Right atrium auricular region (tissue), 2 donors: ENCODE measurements at places on chromosomes 1 and 21. TPM values are rescaled to one million over a fixed set of nuclear protein-coding genes. Genes with fewer than 3 reads are reported as not detected.

The PEF1 gene
- total RNA-seq, result 42.9 TPM

The HOOK1 gene
- total RNA-seq, result 6.1 TPM

The PDE4B gene
- total RNA-seq, result 27.7 TPM

The CFHR4 gene
- total RNA-seq, result not detected

The MSH4 gene
- total RNA-seq, result 0.11 TPM

The THEM5 gene
- not detected for total RNA-seq
